ENCODE measurements at places on chromosomes 13 and 19.

DNA sequence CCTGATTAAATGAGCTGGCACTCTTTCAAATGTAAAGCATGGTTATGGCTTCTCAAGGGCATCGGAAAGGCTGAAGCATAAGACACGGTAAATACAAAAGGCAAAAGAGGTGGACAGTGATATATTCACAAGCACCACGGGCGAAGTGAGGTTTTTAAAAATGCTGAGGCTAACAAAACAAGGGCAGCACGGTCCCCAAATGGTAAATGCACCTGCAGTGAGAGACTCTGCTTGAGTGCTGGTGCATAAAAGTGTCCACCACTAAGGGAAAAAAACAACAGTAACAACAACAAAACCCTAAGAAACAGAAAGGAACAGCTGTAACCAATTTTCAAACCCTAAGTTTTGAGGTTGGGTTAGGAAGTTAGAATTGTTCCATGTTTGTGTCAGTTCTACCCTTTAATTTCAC lies 234.9 kb downstream of the PCDH9 start:
- no peak for DNase-seq

- DNase-seq: no peak
Observed at GRCh38 chr13:60973529-60973928, 442.1 kb downstream of the PCDH20 start.

DNA sequence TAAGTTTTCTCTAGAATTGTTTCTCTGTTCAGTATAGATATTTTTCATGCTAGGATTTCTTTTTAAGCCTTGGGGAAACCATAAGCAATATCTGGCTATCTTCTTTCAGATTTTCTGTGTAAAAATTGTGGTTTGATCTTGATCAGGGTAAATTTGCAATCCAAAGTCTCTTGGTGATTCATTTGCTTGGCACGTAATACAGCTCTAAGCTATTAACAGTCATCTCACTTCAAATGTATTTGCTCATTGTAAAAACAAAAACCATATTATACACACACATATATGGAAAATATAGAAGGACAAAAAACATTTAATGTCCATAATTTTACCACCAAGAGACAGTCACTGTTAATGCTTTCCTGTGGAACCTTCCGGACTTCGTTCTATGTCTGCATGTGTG lies 191.0 kb downstream of the SHISA2 start:
- no peak for DNase-seq

- no peak for DNase-seq
Observed at GRCh38 chr19:14150041-14150769, 13.8 kb upstream of the ASF1B start.

GRCh38 chr13:35475212-35475959 lies 1.1 kb downstream of the MAB21L1 start:
- DNase-seq: peak; percentile 17

DNA sequence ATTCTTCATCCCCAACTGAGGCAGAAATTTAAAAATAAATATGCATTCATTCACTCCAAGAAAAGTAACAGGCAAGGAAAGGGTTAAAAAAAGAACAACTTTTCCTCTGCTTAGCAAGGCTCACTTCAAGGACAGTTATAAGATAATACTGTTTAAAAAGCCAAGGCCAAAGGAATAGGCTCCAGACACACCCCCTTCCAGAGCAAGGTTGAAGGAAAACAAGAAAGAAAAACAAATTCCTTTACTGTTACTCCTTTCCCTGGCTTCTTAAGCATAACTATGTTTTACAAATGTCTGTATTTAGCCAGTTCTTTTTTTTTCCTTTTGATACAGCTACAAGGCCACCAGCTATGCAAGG lies 8.5 kb downstream of the SIGLEC11 start:
- no peak for DNase-seq

DNA sequence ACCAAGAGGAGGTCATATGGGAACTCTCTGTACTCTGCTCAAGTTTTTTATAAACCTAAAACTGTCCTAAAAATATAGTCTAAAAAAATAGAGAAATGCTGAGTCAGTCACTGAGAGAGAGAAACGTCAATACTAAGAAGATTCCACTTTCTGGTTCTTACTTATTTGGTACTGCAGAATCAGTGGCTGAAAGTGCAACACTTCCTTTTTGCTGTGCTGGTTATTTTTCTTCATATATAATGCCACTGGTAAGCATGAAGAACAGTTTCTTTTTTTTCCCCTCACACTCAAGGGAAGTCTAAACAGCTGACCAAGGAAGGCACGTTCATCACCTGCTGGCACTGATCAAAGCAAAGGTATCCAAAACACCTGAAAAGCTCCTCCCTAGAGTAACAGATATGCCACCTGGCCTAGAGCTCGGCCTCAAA lies 44.3 kb upstream of the N4BP2L1 start:
- DNase-seq: no peak

GRCh38 chr19:47658431-47659348 lies 49.8 kb downstream of the BICRA start:
- DNase-seq: peak; percentile 67

GRCh38 chr13:97234236-97234635 lies 12.1 kb downstream of the MBNL2 start:
- no peak for DNase-seq

GRCh38 chr13:47076500-47076899 lies 179.6 kb upstream of the HTR2A start:
- DNase-seq: no peak

GRCh38 chr19:3136684-3137055 lies 837 bp downstream of the GNA15 start:
- no peak for DNase-seq

DNA sequence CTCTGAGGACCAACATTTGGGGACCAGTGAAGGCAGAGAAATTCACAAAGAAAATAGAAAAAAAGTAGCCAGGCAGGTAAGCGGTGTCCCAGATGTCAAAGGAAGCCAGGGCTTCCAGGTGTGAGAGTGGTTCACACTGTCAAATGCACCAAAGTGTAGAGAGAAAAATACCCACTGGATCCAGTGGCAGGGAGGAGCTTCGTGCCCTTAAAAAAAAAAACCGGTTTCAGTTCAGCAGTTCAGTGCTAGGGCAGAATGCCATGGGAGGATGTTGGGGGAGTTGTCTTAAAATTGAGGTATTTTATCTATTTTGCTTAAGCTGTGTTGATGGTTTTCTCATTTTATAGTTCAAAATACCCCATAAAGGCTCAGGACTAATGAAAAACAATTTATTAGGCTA lies 47.8 kb upstream of the C1QTNF9 start:
- no peak for DNase-seq

DNA sequence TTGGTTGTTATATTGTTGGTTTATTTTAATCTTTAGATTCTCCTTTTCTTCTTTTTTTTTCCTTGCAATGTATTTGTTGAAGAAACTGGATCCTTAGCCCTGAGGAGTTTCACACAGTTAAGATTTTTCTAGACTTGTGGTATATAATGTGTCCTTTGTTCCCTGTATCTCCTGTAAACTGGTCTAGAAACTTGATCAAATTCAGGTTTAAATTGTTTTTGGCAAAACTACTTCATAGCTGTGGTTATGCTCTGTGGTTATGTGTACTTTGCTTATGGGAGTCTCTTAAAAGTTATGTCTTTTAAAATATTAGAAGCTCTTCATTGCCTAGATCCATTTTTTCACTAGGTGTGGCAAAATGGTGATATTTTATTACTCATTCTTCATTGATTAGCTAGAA lies 3.7 kb upstream of the MTRF1 start:
- no peak for DNase-seq

GRCh38 chr13:32040052-32040642 lies 8.6 kb downstream of the FRY start:
- DNase-seq: no peak

GRCh38 chr13:25783076-25783475 lies 268.7 kb downstream of the SHISA2 start:
- no peak for DNase-seq

- DNase-seq: peak; percentile 84
Observed at GRCh38 chr19:42295831-42296525, 6.0 kb upstream of the PRR19 start.

DNA sequence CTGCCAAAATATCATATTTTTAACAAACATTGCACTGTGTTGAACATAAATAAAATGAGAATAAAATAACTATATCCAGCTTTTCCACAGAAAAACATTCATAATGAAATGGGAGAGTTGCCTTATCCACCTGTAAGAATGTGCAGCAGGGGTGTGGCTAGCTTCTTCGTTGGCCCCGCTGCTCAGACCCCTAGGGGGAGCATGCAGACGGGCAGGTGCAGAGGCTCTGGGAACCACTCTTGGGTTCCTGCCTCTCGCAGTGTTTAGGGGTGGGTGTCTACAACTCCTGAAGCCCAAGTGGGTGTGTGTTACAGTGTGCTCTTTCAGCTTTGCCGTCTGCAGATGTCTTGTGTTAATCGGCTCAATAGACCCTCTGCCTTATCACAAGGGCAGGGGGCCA lies 121.7 kb downstream of the SLITRK5 start:
- DNase-seq: no peak

DNA sequence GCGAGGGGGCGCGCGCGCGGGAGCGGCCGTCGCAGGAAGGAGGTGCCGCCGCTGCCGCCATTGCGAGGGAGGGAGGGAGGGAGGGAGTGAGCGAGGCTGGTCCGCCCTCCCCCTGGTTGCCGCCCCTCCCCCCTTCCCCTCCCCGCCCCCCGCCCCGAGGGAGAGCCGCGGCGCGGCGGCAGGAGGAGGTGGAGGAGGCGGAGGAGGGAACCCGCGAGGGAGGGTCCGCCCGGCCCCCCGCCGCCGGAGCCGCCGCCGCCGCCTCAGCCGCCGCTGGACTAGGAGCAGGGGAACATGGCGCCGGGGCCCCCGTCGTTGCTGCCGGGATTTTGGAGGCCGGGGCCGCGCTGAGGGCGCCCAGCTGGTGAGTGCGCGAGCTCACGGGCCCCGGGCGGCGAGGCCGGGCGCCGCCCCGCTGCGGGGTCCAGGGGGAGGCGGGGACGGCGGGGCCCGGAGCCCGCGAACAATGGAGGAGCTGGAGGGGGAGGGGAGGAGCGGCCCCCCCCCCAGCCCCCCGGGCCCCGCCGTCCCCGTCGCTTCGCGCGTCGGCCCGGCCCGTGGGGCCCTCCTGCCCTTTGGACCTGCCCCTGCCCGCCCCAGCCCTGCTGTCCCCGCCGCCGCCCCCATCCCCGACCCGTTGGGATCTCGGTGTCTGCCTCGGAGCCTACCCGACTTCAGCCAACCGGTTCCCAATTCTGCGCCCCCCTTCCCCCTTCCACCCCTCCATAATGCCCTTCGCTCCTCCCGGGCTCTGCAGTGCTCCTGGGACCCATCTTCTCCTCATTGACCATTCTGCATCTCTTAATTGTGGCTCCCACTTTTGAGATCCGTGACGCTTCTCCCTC lies at the start of gene ARHGAP35:
TSS of gene ARHGAP35 (plus strand) at position 152 of the 845 bp plus-strand sequence. CDS start 57,679 bp downstream, outside the sequence.
- DNase-seq: no peak

- no peak for DNase-seq
Observed at GRCh38 chr19:55440411-55441105, 2.5 kb downstream of the SHISA7 start.

DNA sequence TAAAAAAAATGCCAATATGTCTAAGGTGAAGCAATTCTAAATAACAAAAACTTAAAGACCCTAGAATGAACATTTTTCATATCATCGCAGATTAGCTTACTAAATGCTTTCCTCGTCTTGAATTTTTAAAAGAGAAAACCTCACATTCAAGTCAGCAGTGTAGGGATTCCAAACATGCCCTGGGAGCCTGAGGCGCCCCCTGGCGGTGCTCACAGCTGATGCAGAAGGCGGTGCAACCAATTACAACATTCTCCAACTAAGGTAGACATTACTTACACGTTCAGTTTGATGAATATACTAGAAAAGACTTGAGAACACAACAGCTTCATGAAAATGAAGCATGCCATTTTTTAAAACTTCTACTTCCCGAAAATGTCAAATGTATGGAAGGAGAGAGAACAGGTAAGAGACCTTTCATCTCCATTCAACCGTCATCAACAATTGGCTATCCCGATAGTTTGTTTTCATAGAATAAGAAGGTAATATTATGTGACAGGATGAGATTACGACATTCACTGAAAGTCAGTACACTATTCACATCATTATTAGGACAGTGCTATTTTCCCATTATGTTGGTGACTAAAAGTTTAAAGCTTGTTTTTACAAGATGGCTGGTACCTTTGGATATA lies 304.4 kb downstream of the DCLK1 start:
- no peak for DNase-seq

DNA sequence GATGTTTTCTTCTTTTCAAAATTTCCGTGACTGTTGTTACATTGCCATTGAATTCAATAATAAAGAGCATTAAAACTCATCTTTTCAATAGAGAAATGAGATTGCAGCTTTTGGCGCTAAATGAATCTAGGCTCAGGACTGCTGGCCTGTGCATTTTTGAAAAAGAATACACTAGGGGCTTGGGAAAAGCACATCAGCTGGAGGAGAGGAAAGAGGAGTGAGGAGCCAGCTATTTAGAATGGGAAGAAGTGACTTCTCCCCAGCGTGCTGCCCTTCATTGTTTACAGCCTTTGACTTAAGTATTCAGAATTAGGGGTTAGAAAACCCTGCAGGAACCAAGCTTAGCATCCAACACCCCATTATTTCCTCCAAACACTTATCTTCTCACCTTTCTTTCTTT lies 43.3 kb downstream of the TNFSF11 start:
- no peak for DNase-seq

DNA sequence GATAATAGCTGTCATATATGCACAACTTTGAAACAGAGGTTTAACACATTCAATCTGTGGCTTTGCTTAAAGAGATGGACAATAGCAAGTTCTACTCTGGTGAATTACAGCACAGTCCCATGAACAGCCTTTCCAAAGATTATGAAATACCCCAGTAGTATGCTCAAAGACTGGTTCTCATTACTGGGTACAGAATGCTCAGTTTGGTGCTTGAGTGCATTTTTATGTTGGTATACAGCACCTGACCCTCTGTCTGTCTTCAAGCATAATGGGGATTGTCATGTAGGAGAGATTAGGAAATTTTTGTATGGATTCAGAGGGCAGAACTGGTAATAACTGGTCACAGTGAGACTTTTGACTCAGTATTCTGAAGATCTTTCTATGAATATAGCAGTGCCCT lies 7.6 kb downstream of the LMO7 start:
- no peak for DNase-seq

- no peak for DNase-seq
Observed at GRCh38 chr13:111407381-111408131, 87.1 kb downstream of the TEX29 start.

DNA sequence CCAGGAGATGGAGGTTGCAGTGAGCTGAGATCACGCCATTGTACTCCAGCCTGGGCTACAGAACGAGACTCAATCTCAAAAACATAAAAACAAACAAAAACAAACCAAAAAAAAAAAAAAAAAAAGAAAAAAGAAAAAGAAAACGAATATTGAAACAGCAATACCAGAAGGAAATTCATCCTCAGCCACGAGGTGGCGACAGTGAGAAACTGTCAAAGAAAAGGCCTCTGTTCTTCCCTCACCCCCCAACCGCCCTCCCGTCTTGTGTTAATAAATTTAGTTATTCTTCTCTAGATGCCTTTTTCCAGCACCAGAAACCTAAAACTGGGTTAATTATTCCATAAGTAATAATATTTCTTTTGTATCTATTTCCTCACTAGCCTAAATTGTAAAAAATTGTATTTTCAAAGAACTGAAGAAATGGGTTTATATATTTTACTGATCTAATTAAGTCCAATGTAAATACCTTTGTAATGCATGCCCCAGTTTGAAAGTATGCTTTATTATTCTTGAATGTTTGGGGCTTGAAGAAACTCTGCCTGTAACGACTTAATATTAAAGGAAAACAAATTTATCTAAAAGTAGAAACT lies 38.6 kb downstream of the LIG4 start:
- DNase-seq: peak; percentile 59

GRCh38 chr13:40776232-40776631 lies 5.2 kb upstream of the MRPS31 start:
- no peak for DNase-seq
